CD4-positive, alpha-beta memory T cell (primary cell): ENCODE measurements at places on chromosomes 11 and 22.

GRCh38 chr11:65160643-65161042, 9.4 kb upstream of the SPDYC start:
- no peak for DNase-seq

DNA sequence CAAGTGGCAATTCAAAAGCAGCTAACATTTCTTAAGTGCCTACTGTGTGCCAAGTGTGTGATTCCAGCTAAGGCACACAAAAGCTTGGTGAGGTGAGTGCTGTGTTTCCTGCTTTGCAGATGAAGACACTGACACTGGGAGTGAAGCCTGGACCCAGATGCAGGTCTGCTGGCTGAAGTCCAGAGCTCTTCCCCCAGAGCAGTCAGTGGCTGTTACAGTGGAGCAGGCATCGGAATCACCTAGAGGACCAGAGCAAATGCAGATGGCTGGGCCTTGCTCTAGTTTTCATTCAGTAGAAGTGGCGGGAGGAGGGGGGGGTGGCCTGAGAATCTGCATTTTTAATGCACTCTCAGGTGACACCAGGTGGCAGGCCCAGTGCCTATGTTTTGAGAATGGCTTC, 342.3 kb downstream of the CADM1 start:
- DNase-seq, result no peak

GRCh38 chr11:26704249-26704648, 17.6 kb downstream of the SLC5A12 start:
- DNase-seq, result no peak

DNA sequence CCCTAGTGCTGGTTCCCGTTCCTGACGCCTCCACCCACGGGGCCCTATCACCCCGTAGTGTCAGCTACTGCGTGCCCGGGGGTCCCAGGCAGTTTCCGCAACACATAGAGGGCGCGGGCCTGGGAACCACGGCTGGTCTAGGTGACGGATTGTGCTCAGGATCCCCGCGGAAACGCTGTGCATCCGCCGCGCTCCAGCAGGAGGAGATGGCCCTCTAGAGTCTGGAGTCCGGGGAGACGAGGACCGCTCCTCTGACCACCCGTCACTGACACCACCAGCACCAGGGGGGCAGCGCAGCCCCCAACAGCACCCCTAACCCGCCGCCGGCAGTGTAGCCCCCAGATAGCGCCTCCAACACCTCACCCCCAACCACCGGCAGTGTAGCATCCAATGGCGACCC, 4.4 kb upstream of the RFPL3 start:
- DNase-seq, result no peak

GRCh38 chr22:23100124-23100801, 29.9 kb downstream of the GNAZ start:
- no peak for DNase-seq

- no peak for DNase-seq
Measured at GRCh38 chr22:41128606-41129005, 36.2 kb downstream of the EP300 start.

DNA sequence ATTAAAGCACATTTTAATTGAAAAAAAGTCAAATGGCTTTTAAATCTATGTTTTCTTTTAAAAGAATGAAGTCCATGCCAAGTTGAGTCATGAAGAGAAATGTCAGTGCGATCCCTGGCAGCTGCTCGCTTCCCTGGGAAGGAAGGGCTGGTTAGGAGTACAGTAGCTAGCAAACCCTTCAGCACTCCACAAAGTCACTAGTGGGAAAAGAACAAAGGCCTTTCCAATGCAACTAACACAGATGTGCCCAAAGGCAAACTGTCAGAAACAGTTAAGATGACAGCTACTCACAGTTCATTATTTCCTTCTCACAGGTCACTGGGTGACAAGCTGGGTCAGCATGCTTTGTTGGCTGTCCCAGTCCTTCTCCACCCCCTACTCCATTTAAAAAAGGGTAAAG, 308.7 kb downstream of the DCDC1 start:
- no peak for DNase-seq

- DNase-seq, result no peak
Measured at GRCh38 chr22:44557064-44557748, 59.2 kb upstream of the RTL6 start.

DNA sequence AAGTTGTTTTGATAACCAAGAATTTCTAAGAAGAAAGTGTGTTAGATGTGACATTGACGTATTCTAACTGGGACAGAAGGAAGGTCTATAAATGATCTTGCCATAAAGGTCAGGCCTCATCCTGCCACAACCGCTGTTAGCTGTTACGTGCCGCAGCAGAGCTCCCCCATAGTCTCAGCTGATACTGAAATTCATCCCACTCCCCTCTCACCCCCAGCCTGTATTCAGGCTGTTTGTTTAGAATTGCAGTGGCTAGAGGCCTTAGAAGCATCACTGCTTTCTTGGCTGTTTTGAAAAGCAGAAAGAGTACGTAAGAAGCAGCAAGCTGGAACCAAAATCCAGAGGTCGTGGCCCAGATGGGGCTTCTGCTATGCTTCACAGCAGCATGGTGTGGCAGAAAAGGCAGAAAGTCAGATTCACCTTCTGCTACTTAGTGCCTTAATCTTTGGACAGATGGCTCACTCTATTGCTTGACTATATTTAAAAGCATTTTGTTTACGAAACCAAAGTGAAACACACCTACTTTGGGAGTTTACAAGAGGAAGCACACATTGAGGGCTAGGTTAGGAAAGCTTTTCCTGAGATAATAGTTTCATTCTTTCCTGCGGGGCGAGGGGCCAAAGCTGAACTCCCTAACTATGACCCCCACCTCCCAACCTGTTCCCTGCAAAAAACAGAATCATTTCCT, 950 bp upstream of the LAYN start:
- DNase-seq, result no peak

- no peak for DNase-seq
Measured at GRCh38 chr11:63686926-63687325, 5.6 kb downstream of the RTN3 start.

- DNase-seq, result no peak
Measured at GRCh38 chr11:82906236-82906635, 4.7 kb downstream of the DDIAS start.

GRCh38 chr11:29485641-29486040, 531.2 kb downstream of the KCNA4 start:
- no peak for DNase-seq

GRCh38 chr11:9075556-9075955, 15.8 kb downstream of the SCUBE2 start:
- no peak for DNase-seq

- no peak for DNase-seq
Measured at GRCh38 chr11:113177671-113178070, 136.7 kb upstream of the TTC12 start.

- DNase-seq, result no peak
Measured at GRCh38 chr22:20114506-20115475, 1.1 kb upstream of the RANBP1 start.

GRCh38 chr11:116030697-116031331, 526.6 kb upstream of the CADM1 start:
- no peak for DNase-seq

- no peak for DNase-seq
Measured at GRCh38 chr11:22725079-22725478, 58.7 kb downstream of the GAS2 start.

DNA sequence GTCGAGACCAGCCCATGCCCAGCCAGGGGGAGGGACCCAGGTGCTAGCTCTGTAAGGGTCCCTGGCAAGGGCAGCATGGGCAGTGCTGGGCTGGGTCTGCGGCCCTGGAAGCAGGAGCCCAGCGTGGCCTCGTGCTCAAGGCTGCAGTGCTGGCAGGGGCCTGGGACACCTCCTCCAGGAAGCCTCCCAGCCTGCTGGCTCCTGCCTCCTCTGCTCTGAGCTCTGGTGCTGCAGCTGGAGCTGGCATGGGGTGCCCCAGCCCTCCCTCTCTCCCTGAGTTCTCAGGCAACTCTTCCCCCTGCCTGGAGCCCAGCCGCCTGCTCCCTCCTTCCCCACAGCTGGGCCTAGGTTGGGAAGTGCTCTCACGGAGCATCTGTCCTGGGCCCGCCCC, 6.8 kb downstream of the INS start:
- DNase-seq, result no peak

DNA sequence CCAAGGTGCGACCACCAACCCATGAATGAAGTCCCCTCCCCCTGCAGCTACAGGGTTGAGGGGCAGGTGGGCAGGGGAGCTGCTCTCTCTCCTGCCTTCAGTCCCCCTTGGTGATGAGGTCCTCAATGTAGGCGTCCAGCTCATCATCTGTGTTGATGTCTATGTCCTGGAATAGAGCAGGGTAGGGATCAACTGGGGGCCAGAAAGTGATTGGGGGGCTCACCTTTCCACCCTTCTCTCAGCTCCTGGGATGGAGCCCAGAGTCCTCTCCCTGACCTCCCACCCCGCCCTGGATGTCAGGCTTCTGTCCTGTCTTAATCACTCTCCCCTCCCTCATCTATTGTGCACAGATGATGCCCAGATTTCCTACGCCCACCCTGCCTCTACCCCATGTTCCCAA, 41.9 kb downstream of the MORC2 start:
- DNase-seq, result no peak

GRCh38 chr11:104652996-104653395, 245.3 kb downstream of the CASP12 start:
- no peak for DNase-seq

DNA sequence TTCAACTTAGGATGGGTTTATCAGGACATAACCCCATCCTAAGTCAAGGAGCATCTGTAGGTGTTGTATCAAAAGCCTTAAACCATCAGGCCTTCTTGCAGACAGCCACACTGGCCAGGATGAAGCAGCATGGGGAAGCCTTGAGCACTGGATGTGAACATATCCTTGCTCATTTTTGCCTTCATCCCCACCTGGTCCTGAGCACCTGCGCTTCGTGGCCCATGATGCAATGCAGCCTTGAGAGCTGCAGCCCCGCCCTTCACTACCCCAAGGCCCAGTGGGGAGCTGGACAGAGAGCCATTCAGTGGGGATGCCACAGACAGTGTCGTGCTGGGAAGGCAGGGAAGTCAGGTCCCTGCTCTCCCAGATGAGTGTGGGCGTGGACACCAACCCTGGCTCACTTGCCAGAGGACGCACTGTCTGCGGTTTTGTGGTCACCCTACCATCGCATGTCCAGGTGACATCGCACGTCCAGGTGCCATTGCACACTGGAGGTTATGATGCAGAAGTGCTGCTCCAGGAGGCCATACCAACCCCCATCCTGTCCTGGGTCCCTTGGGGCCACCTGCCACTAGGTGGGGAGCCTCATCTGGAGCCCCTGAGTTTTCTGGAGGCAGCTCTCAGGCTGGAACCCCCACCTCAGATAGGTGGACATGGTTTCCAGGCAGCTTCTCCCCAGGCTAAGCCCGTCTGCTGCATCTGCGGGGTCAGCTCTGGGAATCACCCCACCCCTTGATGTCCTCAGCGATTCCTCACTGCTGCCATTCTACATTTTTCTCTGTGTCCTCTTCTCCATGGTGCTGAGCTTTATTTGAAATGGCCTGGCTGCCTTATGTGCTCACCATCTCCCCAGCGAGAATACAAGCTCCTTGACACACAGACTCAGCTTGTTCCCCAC, 14.4 kb downstream of the GNAZ start:
- no peak for DNase-seq

DNA sequence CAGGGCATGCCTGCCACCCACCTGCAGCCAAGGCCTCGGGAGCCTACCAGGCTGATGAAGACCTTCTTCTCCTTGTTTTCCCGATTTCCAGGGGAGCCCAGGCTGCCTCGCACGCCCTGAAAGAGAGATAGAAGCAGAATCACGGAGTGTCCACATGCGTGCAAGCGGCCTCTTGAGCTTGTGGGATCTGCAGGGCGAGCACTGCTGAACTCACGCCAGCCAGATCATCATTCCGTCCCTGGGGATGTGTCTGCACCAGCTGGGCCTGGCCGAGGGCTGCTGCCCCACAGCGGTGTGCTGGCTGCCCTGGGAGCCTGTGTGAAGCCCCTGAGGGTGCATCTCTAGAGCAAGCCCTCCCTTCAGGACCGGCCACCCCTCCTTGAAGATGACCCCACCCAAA, 17.9 kb downstream of the USH1C start:
- DNase-seq, result no peak

GRCh38 chr11:79156031-79156430, 284.8 kb downstream of the TENM4 start:
- no peak for DNase-seq

DNA sequence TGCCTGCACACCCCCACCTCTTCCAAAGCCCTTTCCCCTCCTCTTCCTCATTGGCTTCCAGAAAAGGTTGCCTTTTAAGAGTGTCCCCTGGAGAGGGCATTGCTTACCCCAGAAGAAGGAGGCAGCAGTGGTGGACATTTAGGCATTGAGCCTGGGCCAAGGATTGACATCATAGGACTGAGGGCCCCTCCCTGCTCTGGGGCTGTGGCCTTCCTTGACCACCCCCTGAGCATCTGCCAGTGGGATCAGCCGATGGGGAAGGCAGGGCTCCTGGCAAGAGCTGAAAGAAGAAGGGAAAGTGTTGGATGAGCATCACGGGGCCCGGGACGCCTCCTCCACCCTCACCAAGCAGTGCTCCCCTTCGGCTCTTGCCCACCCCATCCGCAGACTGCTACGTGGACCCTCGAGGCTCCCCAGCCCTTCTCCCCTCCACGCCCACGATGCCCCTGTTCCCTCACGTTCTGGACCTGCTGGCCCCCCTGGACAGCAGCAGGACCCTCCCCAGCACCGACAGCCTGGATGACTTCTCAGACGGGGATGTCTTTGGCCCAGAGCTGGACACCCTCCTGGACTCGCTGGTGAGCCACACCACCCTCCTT, 37.4 kb downstream of the ZC3H7B start:
- DNase-seq, result no peak

DNA sequence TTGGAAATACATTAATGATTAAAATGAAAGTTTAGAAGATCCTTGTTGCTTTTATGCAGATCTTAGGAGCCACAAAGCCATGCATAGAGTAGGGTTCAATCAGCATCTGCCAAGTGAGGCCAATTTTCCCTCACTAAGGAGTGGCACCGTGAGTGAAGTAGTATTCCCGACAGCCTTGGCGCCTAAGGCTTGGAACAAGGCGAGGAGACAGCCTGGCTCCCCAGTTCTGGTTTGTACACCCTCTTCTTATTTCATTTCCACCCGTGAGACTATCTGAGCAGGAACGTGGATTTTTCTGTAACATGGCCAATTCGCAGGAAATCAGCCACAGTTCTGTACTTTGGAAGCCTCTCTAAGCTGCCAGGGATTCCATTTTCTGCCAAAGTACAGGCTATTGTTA, 22.6 kb downstream of the FADS2 start:
- DNase-seq, result no peak

DNA sequence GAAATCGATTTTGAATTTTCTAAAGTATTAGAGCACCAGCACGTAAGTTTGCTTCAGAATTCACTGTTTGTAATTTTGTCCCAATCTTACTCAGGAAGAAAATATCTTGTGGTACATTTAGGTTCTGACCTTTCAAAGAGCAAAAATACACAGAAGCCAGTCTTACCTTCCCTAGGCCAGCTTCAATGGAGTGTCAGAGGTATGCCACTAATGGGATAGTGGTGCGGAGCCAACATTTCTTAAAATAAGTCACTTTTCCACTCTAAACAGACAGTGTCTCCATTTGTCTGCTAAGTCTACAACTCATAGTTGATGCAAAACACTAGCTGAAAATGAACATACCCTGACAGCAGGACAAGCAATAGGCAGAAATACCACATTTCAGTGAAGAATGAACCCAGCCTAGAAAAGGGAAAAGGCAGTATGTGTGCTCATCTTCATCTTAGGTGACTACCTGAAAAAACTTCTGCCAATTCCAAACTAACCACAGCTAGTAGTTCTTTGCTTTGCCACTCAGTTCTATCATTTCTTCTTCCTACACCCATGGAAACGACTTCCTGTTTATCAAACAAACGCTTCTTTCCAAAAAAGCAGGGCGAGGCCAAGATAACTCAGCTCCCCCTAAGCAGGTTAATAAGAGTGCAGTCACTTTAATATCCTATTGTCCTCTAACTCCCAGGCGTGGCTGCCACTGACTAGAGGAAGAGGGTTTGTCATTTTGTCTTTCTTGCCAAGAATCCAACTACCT, 94.0 kb upstream of the APOA1 start:
- DNase-seq, result peak; percentile 74
